Heart left ventricle (tissue), 16 donors: ENCODE measurements at places on chromosomes 1 and 21. TPM values are rescaled to one million over a fixed set of nuclear protein-coding genes. Genes with fewer than 3 reads are reported as not detected.
A peak's percentile ranks its signal among the peaks of the same experiment; 100 is the strongest.

NUP210L gene
- total RNA-seq, result not detected

- H3K27ac ChIP-seq, result no peak overlapping the region
- no peaks in the 10 kb centered on the region for H3K4me1 ChIP-seq
- DNase-seq, result no peak
- no peaks in the 10 kb centered on the region for H3K36me3 ChIP-seq
- no peaks in the 10 kb centered on the region for H3K27me3 ChIP-seq
Measured at GRCh38 chr1:77230051-77230450, 10.8 kb upstream of the PIGK start.

RAP1GAP gene
- 3.8 TPM for total RNA-seq

- no peaks in the 10 kb centered on the region for H3K4me1 ChIP-seq
- no peaks in the 10 kb centered on the region for H3K27me3 ChIP-seq
- no peak for DNase-seq
- H3K4me3 ChIP-seq, result no peak overlapping the region
- H3K27ac ChIP-seq, result no peak overlapping the region
Measured at GRCh38 chr1:192351550-192351949, 34.8 kb downstream of the RGS21 start.

DNA sequence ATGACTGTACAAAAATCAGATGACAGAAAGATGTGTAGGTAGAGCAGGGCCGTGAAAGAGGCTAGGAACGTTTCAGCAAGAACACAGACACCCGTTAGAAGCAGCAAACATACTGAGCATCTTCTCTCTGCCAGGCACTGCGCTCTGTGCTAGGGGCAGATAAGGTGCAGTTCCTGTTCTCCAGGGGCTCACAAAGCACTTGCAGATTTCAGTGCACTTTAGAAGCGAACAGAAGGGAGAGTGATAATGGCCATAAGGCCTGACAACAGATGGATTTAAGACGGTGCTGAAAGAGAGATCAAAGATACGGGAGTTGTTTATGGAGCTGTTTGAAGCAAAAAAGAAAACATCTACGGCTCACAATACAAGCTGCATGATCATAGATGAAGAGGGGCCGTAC, 200.3 kb upstream of the FOXD3 start:
- H3K36me3 ChIP-seq, result no peaks in the 10 kb centered on the region
- H3K4me1 ChIP-seq, result peaks cover 11% of the 10 kb centered on the region
- H3K27me3 ChIP-seq, result no peaks in the 10 kb centered on the region
- no peak for DNase-seq
- no peak overlapping the region for H3K27ac ChIP-seq

MAP1LC3C gene
- total RNA-seq, result 1.2 TPM

OR2T29 gene
- total RNA-seq, result not detected

DNA sequence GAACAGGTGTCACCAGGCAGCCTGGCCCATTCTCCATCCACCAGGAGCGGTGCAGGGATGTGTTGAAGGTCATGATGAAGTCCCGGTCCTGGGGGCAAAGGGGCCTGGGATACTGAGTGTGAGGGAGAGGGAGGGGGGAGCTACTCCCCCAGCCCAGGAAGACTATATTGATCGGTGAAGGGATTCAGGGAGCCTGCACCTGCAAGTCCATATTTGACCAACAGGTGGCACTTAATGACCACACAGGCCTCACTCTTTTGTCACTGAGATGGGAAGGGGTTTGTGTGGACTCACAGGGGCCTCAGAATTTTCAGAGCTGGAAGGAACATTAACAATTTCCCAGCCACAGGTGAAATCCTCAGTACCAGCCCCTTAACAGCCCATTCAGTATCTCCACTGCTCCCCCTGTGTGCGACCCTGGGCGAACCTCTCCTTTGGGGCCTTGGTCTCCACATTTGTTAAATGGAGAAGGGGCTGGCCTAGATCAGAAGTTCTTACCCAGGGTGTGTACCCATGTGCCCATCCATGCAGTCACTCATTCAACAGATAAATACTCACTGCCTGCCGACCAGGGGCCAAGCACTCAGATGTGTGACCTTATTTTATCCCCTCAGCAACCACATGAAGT, 55.6 kb downstream of the NKAIN1 start:
- peaks cover 13% of the 10 kb centered on the region for H3K4me1 ChIP-seq
- no peaks in the 10 kb centered on the region for H3K36me3 ChIP-seq
- H3K4me3 ChIP-seq, result no peak overlapping the region
- DNase-seq, result no peak

DNA sequence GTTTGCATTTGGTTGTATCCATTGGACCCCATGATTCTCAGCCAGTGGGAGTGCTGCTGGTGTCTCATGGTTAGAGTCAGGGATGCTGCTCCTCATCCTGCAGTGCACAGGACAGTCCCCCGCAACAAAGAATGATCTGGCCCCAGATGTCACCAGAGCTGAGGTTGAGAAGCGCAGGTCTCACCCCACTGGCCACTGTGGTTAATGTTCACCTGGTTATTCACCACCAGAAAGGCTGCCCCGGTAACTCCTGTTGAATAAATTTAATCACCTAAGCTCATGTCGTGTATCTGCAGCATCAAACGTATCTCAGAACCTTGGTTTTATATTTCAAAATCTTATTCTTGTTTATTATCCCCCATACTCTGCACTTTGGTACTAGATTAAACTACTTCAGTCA, 75.8 kb downstream of the ATP5PO start:
- H3K27ac ChIP-seq, result no peak overlapping the region
- no peak for DNase-seq
- H3K4me3 ChIP-seq, result no peak overlapping the region
- peaks cover 32% of the 10 kb centered on the region for H3K4me1 ChIP-seq

SLAMF8 gene
- 1.2 TPM for total RNA-seq

- H3K4me1 ChIP-seq, result peaks cover 11% of the 10 kb centered on the region
- no peaks in the 10 kb centered on the region for H3K27me3 ChIP-seq
- H3K36me3 ChIP-seq, result peaks cover 63% of the 10 kb centered on the region
- no peak overlapping the region for H3K4me3 ChIP-seq
- DNase-seq, result peak; percentile 71
- H3K27ac ChIP-seq, result no peak overlapping the region
Measured at GRCh38 chr1:119948342-119949214, 52.3 kb upstream of the ADAM30 start.

KCNJ9 gene
- total RNA-seq, result not detected

DNA sequence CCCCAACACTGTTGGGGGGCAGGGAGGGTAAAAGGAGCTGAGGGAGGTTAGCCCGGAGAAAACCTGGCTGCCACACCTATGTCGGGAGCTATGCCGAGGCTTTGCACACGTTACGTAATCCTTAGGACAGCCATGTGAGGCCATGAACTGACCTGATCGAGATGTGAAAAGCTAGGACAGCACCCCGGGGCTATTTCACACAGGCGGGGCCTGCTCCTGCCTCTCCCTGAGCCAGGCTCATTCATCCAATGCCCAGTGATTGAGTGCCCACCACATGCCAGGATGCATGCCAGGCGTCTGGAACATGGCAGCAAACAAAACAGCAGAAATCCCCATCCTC, 30.2 kb downstream of the LDLRAP1 start:
- no peaks in the 10 kb centered on the region for H3K36me3 ChIP-seq
- DNase-seq, result no peak
- no peak overlapping the region for H3K27ac ChIP-seq
- no peaks in the 10 kb centered on the region for H3K27me3 ChIP-seq

AKR7A2 gene
- total RNA-seq, result 34.1 TPM

DNA sequence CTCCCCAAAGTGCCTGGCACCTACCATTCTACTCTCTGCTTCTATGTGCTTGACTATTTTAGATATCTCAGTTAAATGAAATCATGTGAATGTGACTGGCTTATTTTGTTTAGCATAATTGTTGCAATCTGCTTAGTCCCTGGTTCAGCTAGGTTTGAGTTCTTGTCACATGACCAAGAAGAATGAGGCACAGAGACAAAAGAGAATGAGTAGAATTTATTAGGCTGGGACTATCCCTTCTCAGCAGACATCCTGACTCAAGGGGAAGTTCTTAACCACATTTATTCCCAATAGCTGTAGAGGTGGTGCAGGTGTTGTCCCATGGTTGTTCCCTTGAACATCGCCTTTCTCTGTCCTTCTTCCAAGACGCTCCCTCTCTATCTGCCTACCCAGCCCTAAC, 1485.7 kb downstream of the KCNT2 start:
- DNase-seq, result no peak
- H3K27ac ChIP-seq, result no peak overlapping the region
- no peaks in the 10 kb centered on the region for H3K4me1 ChIP-seq
- no peaks in the 10 kb centered on the region for H3K27me3 ChIP-seq
- H3K36me3 ChIP-seq, result no peaks in the 10 kb centered on the region
- H3K4me3 ChIP-seq, result no peak overlapping the region

GRCh38 chr21:44932408-44933181, 7.2 kb upstream of the SLX9 start:
- H3K36me3 ChIP-seq, result no peaks in the 10 kb centered on the region
- no peak for DNase-seq
- H3K27me3 ChIP-seq, result peaks cover 16% of the 10 kb centered on the region
- no peak overlapping the region for H3K27ac ChIP-seq
- H3K4me3 ChIP-seq, result peak overlapping the region; percentile 57

- H3K4me1 ChIP-seq, result no peaks in the 10 kb centered on the region
- H3K27me3 ChIP-seq, result no peaks in the 10 kb centered on the region
- H3K27ac ChIP-seq, result no peak overlapping the region
- no peak for DNase-seq
- peaks cover 2% of the 10 kb centered on the region for H3K36me3 ChIP-seq
- no peak overlapping the region for H3K4me3 ChIP-seq
Measured at GRCh38 chr1:236185687-236186086, 43.3 kb downstream of the GPR137B start.

DNA sequence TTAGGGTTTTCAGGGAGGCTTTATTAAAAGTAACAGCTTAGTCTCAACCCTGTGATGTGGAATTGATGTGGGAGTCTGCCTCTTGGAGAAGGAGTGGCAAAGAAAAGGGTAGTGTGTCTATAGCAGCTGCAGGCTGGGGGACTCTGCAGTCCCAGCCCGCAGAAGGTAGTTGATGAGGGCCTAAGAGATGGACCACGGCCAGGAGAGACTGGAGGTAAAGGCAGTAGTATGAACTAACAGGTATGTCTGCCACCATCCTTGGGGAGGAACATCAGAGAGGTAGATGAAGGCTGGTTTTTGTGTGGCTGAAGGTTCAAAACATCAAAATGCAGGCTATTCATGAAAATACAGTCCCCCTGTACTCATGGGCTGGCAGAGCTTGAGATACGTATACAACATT, 112.1 kb downstream of the KCTD3 start:
- H3K27me3 ChIP-seq, result no peaks in the 10 kb centered on the region
- DNase-seq, result no peak
- no peaks in the 10 kb centered on the region for H3K4me1 ChIP-seq
- H3K4me3 ChIP-seq, result no peak overlapping the region
- H3K36me3 ChIP-seq, result no peaks in the 10 kb centered on the region

GRCh38 chr1:157438146-157438545, 114.2 kb downstream of the FCRL5 start:
- H3K36me3 ChIP-seq, result no peaks in the 10 kb centered on the region
- no peak overlapping the region for H3K27ac ChIP-seq

DNA sequence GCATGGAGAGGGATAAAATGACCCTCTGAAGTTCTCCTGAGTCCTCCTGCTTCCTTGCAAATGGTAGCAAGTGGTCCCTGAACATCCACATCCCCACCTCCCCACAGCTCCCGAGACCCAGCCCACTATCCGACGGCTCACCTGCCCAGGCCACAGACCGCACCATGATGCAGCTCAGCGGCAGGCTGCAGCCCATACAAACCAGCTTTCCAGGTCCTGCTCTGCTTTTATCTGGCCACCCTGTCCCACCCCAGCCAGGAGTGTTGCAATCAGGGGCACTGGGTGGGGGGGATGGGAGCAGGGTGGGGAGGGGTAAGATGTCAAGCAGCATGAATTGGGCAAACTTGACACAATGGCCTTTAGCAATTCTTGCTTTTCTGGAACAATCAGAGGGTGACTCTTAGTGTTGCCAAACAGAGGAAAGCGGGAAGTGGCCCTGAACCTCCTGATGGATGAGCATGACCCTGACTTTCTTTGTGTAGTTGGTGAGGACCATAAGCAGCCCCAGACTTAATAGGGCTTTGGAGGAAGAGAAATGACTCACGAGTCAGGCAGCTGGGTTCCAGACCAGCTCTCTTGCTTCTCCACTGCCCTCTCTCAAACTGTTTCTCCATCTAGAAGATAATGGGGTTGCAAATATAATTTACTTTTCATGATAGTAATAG, at the start of gene CHIT1:
Gene CHIT1, minus strand, starts transcription at position 203 of the 665 bp plus-strand sequence. Its CDS starts 37 bp downstream, at position 166.
- DNase-seq, result no peak
- no peak within 1 kb of the TSS for H3K4me3 ChIP-seq
- H3K27ac ChIP-seq, result no peak within 1 kb of the TSS
- H3K4me1 ChIP-seq, result no peaks in the 10 kb centered on the region

DNA sequence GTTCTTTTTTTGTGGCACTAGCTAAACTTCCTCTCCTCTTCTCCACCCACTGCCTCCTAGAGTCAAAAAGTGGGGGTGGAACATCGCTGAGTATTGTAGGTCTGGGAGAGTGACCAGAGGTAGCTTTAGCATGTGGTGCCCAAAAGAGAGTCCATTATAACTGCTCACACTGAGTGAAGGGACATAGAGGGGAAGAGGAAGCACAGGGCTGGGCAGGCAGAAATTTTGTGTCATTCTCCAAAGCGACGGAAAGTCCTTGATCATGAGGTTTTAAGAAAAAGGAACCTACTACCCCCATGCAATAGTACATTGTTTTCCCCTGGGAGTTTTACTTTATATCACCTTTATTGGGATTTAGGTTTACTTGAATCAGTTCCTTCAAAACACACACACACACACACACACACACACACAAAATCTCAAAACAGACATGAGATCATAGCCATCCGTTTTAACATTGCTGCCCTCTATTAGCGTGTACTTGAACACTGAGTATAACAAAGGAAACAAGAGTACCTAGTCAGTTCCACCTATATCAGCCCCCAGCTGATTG, 4.1 kb downstream of the CD84 start:
- no peak for DNase-seq
- no peaks in the 10 kb centered on the region for H3K27me3 ChIP-seq
- no peaks in the 10 kb centered on the region for H3K4me1 ChIP-seq
- H3K27ac ChIP-seq, result no peak overlapping the region
- no peaks in the 10 kb centered on the region for H3K36me3 ChIP-seq
- H3K4me3 ChIP-seq, result no peak overlapping the region

GRCh38 chr1:218811497-218811896, 362.2 kb upstream of the LYPLAL1 start:
- DNase-seq, result peak; percentile 17
- H3K27ac ChIP-seq, result no peak overlapping the region
- H3K4me3 ChIP-seq, result no peak overlapping the region
- no peaks in the 10 kb centered on the region for H3K4me1 ChIP-seq
- no peaks in the 10 kb centered on the region for H3K27me3 ChIP-seq

CCNL2 gene
- total RNA-seq, result 43.2 TPM

DNA sequence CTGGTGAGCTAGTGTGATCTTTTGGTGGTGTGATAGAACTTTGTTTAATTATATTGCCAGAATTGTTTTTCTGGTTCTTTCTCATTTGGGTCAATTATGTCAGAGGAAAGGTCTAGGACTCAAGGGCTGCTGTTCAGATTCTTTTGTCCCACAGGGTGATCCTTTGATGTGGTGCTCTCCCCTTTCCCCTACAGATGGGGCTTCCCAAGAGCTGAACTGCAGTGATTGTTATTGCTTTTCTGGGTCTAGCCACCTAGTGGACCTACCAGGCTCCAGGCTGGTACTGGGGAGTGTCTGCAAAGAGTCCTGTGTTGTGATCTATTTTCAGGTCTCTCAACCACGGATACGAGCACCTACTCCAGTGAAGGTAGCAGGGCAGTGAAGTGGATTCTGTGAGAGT, 25.9 kb upstream of the CD84 start:
- no peaks in the 10 kb centered on the region for H3K27me3 ChIP-seq
- no peaks in the 10 kb centered on the region for H3K36me3 ChIP-seq
- DNase-seq, result no peak
- no peaks in the 10 kb centered on the region for H3K4me1 ChIP-seq
- no peak overlapping the region for H3K27ac ChIP-seq
- no peak overlapping the region for H3K4me3 ChIP-seq

KMO gene
- total RNA-seq, result 0.07 TPM
